Left renal pelvis (tissue), 4 donors: ENCODE measurements at places on chromosomes 12 and 14.

DNA sequence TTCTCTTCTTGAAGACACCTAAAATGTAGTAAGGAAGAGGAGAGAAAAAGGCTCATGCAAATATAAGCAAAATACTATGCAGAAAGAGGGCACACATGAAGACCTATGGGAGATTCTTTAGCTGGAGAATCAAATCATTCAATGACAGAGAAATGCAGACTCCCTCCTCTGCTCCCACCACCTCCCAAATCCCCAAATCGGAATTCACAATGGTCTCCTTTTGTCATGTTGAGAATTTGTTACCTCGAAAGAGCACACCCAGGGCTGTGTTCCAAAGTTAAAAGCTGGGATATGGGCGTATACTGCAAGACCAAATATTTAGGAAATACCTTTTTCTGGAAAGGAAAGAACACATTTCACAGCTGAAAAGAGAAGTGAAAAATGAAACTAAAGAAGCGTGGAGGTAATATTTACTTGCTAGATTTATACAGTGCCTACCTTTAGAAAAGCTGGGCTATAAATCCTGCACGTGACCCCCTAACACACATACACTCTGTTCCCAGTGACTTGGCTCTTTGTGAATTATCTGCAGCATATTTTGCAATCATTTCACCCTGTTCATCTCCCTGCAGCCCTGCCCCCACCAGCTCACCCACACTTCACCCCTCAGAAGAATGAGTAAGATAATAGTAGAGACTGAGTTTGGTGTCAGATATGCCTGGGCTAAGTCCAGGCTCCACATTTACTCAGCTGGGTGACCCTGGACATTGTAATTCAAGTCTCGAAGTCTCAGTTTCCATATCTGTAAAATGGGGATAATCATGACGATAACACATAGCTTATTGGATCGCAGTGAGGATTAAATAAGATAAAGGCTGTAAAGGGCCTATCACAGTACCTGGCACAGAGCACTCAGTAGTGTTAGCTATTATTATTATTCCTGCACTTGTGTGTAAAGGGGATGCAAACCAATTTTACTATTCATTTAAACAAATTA, 2.9 kb upstream of the CACNA1C start:
- DNase-seq, result no peak

DNA sequence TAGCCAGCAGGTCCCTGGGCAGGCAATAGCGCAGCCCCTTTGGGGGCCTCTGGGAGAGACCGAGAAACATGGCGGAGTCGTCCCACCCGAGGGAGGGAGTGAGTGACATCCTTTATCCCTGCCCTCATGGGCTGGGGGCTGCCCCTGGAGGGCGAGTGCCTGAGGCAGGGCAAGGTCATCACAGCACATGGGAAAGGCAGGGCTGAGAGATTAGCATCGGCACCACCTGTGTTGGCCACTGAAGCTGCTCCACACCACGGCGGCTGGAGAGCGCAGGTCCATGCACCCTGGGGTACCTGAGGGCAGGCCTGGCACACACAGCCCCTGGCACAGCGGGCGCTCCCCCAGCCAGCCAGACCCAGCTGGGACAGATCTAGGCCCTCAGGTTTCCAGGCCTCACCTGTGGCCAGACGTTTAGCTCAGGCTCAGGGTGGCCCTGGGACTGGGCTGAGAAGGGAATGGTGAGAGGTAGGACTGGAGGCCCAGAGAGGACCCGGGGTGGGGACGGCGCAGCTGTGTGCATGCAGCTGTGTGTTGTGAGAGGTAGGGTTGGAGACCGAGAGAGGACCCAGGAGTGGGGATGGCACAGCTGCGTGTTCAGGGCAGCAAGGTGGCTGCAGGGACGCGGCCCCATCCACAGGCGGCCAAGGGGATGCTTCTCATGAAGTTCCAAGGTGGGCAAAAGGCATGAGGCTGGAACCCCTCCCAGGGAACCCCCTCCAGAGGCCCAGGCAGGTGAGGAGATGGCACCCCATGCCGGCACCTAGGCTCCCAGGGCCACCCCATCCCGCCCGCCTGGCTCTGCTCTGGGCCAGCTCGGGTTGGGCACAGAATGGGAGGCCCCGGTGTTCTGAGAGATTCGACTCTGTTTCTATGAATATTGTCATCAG, 74.1 kb downstream of the KIF26A start:
- DNase-seq, result no peak

DNA sequence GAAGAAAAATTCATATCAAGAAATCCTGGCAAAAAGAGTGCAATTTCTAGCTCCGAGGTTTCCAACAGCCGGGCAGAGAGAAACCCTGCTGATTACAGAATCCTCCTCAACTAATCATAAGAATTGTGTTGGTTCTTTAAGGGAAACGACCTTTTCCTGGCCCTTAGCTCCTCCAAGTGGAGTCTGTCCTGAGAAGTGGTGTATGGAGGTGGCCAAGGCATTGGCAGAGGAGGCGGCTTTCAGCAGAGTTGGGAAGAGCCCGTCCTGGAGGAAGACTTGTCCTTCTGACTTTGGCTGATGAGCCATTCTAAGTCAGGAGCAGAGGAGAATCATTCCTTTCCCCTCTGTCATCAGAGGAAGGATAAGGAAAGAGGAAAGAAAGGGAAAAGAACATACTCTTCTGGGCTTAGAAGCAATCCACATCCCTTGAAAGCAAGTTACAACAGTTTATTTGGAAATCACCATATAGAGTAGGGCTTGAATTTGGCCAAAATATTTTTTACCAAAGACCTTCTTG, 46.5 kb upstream of the PTCSC3 start:
- DNase-seq, result no peak

GRCh38 chr12:85923767-85924331, 49.8 kb downstream of the NTS start:
- DNase-seq, result no peak

- DNase-seq, result no peak
Measured at GRCh38 chr12:49792181-49792970, 35.8 kb downstream of the NCKAP5L start.

GRCh38 chr14:57987596-57988300, 121.9 kb upstream of the SLC35F4 start:
- DNase-seq, result no peak
